ENCODE measurements at places on chromosomes 16 and 17.
A peak's percentile ranks its signal among the peaks of the same experiment; 100 is the strongest.

- peak; percentile 76 for DNase-seq
Observed at GRCh38 chr17:50866950-50867362, 802 bp upstream of the TOB1 start.

- no peak for DNase-seq
Observed at GRCh38 chr16:1034230-1035065, 38.1 kb upstream of the SSTR5 start.

DNA sequence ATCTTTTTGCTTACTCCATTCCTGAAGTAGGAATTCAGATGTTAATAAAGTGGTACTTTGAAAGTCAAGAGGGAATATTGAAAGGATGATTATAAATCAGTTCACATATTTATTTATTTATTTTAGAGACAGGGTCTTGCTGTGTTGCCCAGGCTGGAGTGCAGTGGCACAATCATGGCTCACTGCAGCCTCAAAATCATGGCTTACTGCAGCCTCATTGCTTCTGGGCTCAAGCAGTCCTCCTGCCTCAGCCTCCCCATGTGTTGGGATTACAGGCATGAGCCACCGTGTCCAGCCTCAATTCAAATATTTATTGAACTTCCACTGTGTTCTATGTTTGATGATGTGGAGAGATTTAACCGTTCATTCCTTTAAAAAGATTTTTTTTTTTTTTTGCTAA lies 6.6 kb downstream of the NDEL1 start:
- DNase-seq: no peak

DNA sequence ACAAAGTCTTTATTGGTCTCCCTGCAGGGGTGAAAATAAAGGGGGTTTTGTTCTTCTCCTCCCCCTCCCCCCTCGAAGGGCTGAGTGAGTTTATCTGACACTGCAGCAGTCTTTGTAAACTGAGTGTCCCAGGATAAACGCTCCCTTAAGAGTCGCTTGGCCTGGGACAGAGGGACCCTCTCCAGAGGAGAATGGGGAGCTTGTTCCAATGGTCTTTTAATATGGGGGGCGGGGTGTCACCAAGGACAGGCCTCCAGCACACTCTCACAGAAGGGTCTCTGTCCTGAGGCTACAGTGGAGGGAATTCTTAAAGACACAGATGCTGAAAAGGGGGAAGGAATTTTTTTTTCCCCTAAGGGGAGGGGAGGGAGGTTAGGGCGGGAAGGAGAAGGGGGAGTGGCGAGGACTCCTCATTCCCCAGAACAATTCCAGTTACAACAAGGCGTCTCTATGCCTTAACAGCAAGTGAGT lies 455.5 kb downstream of the SOX9 start:
- no peak for DNase-seq

- no peak for DNase-seq
Observed at GRCh38 chr16:26026709-26027450, 335.1 kb downstream of the HS3ST4 start.

DNA sequence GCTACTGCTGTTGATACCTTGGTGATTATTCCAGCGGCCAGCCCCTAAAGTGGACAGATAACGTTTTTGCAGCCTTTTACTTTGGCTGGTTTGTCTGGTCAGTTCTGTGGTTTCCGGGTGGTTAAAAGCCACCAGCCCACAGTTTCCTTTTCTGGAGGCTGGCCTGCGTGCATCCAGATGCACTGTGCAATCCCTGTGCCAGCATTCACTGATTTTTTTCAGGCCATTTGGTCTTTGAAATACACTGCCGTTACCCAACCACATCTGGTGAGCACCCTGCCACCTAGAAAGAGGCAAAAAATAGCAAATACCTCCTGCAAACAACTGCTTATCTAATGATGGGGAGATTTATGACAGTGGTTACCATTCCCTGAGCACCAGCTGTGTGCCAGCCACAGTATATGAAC lies 797 bp downstream of the NUDT7 start:
- no peak for DNase-seq

DNA sequence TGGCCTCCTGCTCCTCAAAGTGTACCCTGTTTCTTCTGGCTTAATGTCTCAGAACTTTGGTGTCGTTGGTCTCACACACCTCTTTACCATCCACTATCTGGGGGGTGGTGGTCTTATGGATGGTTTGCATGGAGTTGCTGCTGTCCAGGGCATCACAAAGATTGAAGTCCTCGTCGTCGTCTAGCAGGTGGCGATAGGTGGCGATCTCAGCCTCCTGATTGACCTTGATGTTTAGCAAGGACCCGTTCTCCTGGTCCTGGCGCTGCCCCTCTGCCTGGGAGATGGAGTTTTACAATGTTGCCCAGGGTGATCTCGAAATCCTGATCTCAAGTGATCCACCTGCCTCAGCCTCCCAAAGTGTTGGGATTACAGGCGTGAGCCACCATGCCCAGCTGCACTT lies 31.1 kb upstream of the HELZ start:
- DNase-seq: no peak

DNA sequence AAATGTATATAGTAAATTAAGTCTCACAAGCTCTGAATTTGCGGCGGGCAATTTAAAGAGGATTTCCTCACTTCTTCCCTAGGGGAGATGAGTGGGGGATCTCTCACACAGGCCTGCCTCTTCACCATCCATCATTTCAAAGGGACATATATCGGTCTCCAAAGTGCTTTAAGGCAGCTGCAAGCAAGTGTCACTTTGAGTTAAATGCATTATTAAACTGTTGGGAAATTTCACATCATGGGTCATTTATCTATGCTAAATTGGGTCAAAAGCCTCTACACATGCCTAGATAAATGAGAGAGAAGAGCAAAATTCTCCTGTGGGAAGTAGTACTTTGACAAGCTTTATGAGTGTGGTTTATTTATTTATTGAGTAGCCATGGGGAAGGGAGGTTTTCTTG lies 1106.1 kb upstream of the GOT2 start:
- DNase-seq: no peak

GRCh38 chr17:19237389-19238166 lies 412 bp downstream of the EPN2 start:
- DNase-seq: no peak

DNA sequence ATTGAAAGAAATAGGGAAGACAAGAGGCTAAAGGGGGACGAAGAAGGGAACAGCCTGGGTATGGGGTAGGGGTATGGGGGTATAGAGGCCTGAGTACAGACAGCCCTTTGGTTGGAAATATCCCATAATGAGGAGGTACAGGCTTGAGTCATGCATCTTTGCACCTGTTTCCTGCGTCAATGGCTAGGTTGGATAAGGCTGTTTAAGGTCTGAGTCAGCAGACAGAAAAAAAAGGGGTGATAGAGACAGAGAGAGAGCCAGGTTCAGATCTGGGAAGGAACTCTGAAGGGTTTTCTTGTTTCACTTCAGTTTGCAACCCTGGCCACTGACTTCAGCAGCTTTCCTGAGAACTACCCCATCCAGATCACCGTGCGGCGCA lies 8.5 kb downstream of the FNDC8 start:
- DNase-seq: no peak

DNA sequence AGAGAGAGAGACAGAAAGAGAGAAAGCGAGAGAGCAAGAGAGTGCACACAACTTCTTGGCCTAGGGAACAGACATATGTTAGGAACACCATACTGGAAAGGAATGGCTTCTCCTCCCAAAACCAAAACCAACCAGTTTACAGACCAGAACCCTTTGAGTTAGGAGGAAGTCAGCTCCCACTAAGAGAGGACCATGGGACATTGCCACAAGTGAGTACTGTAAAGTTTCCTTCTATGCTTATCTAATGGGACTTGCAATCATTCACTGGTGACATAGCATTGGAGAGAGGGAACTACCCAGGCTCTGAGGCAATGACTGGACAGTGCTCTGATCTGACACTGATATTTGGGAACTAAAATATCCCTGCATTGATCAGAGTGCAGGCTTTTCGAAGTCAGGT lies 32.4 kb downstream of the TBC1D3B start:
- no peak for DNase-seq

DNA sequence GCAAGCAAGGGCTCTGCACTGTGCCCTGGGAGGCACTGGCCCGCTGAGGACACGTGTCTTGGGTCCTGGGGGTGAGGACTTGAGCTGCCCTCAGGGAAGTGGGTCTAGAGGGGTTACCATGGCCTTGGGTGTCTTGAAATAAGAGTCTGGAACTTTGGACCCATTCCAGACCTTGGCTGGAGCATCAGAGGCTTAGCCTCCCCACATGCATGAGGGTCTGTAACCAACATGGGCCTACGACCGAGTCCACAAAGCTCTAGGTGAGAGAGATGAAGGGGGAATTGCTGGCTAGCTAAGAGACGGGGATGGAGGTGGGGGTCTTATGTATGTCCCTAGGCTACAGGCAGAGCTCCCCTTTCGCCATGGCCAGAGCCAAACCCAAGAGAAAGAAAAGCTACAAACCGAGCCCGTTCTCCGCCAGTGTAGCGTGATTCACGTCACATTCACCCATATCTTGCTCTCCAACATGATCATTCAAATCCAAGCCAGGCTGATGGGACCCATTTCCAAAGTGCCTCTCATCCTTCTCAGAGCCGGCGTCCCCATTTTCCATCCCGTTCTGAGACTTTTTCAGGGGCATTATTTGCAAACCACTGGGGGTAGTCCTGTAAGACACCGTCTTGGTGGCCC lies 120.1 kb downstream of the CDYL2 start:
- DNase-seq: no peak

GRCh38 chr16:48335961-48336360 lies 49.3 kb downstream of the SIAH1 start:
- DNase-seq: no peak

- DNase-seq: no peak
Observed at GRCh38 chr17:13413001-13413400, 188.7 kb downstream of the HS3ST3A1 start.

GRCh38 chr16:11805556-11805955 lies 8.5 kb upstream of the ZC3H7A start:
- DNase-seq: no peak

DNA sequence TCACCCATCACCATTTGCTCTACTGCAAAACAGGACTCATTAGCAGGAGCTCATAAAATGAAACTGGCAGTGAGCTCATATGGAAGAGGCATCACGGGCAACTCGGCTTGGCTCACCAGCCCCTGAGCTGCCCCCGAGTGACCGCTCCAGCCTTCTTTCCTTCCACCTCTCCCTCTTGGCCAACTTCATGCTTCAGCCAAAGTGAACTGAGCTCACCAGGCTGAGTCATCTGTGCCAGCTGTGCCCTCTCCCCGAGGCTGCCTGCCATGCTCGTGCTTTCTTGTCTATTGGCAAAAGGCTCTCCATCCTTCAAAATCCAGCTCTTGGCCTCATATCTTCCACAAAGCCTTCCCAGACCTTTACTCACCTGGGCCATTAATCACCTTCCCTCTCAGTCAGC lies 391.4 kb downstream of the WWOX start:
- no peak for DNase-seq

DNA sequence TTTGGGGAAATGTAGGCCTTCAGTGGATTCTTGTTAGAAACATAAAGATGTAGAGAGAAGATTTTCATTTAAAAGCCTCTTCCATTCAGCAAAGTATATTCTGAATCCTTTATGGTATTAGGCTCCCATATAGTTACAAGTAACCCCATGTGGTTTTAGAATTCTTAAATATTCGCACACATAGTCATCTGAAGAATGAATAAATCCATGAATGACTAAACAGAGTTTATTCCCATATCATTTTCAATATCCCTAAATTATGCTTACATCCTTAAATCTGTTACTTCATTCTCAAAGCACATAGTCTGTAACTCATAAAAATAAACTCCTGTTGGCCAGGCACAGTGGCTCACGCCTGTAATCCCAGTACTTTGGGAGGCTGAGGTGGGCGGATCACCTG lies 962.1 kb downstream of the KCNJ18 start:
- no peak for DNase-seq

- DNase-seq: no peak
Observed at GRCh38 chr17:45077643-45078042, 16.5 kb downstream of the NMT1 start.

GRCh38 chr17:67365738-67366192 lies 612 bp downstream of the PSMD12 start:
- no peak for DNase-seq

GRCh38 chr16:8590811-8591210 lies 500 bp upstream of the TMEM114 start:
- DNase-seq: no peak

GRCh38 chr17:50659179-50659578 lies 24.5 kb downstream of the ABCC3 start:
- DNase-seq: no peak

DNA sequence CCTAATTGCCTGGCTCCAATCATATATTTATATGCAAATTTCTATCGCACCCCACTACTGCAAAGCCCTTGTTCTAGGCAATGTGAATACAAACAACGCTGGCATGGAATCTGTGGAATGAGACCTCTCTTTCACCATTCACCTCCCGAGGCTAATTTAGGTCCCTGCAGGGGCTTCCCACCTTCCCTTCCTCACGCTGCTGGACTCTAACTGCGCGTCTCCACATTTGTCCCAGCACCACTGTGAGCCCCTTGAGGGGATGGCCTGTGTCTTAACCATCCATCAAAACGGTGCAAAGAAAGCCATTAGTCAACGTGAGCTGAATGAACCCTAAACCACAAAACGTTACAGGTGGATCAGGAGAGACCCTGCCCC lies 1.6 kb downstream of the TMEM114 start:
- DNase-seq: no peak

GRCh38 chr16:69073181-69073702 lies 32.2 kb upstream of the HAS3 start:
- DNase-seq: no peak

DNA sequence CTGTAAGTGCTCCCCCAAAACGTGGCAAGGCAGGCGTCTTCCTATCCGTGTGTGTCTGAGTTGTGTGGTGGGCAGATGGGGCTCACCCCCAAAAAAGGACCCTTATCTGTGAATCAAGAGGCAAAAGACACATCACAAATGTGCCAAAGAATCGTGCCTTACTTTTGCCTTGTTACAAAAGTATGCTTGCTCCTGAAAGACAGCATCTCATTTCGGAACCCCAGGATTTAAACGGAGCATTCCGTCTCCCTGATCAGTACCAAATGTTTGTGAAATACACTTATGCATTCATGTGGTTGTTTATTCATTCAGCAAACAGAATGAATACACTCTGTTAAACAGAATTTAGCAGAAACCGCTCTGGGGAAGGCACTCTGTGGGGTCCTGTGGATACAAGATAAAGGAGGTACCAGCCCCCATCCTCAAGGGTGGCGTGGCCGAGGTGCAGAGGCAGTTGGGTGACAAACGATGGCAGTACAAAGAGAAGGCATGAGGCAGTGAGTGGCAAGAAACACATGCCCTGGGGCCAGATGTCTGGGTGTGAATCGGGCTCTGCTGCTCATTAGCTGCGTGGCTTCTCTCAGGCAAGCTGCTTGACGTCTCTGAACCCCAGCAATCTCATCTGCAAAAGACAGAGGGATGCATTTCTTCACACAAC lies 654 bp downstream of the WFDC1 start:
- DNase-seq: no peak

DNA sequence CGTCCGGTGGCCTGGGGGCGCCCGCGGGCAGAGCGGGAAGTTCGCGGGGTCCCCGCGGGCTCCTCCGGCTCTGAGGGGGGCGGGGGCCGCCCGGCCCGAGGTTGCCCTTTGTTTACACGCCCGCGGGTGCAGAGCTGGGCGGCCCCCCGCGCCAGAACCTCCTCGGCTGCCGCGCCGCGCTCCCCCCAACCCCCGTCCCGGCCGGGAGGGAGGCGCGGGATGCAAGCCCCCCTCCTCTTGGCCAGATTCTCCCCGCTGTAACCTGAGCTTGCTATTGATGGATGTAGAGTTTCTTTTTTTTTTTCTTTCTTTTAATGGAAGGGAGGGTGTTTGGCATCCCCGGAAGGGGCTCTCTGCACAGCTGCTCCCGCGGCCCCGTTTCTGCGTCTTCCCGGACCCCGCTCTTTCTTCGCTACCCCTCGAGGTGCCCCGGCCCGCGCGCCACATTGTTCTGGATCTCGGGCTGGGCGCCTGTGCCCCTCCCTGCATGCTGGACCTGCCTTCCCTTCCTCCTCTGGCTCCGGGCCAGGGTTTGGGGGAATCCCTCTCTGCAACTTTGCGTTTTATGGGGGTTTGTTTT lies 646 bp downstream of the CBX2 start:
- no peak for DNase-seq
